Left renal cortex interstitium (tissue), 4 donors: ENCODE measurements at places on chromosomes 3 and 15. TPM values are rescaled to one million over a fixed set of nuclear protein-coding genes. Genes with fewer than 3 reads are reported as not detected.
A peak's percentile ranks its signal among the peaks of the same experiment; 100 is the strongest.

DNA sequence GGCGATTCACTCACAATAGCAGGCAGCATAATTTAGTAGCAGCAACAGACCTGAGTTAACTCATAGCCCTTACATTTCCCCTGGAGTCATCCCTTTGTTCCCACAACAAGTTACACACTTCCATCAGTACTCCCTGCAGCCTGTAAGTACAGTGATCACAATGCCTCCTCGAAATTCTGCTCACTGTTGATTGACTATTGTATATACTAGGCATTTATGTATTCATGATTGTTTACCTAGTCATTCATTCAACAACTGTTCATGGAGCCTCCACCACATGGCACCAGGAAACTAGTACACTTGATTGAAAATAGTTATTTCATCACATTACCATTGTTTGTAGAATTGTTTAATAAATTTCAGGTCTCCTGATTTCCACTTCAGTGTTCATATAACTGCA, 71.4 kb upstream of the P3H2 start:
- no peak for DNase-seq

DNA sequence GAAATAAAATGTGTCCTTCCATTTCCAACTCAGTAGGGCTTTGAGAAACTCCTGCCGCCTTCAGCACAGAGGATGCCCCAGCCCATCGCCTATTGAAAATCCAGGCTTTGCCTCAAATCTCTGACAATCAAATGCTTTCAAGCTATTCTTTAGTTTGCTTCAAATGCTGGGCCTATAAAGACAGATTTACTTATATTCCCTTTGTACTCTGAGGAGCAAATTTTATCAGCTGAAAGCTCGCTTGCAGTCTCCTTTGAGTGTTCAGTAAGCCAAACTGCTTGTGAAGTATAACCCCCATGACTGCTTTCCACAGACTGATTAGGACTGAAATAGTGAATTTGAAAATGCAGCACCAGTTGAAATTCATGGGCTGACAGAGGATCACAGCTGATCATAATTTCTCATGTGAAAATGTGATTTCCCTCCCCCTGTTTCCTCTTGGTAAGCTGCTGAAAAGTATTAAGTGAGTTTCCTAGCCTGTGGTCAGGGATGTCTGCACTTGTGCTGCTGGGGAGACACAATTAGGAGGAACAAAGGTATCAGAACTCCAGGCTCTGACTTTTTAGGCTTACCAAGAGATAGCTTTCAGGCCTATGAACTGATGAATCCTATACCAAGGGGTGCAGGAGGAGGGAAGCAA, 563.4 kb upstream of the TGFBR2 start:
- DNase-seq, result no peak

- no peak for DNase-seq
Measured at GRCh38 chr3:187382609-187383151, 14.5 kb downstream of the RTP4 start.

GRCh38 chr15:96330064-96330449, 443 bp upstream of the NR2F2 start:
- DNase-seq, result no peak

DNA sequence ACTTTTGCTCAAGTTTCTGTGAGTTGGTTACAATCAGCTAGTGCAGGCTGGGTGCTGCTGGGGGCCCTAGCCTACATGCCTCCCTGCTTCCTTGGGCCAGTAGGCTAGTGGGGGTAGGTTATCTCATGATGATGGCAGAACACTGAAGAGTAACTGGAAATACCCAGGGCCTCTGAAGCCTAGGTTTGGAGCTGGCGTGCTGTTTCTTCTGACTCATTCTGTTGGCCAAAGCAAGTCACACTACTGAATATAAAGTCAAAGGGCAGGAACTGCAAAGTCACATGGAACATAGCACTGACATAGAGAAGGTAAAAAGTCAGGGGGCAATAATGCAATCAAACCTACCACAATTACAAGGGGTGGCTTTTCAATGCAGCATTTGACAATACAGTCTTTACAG, 34.5 kb downstream of the RASGRP1 start:
- DNase-seq, result no peak

DNA sequence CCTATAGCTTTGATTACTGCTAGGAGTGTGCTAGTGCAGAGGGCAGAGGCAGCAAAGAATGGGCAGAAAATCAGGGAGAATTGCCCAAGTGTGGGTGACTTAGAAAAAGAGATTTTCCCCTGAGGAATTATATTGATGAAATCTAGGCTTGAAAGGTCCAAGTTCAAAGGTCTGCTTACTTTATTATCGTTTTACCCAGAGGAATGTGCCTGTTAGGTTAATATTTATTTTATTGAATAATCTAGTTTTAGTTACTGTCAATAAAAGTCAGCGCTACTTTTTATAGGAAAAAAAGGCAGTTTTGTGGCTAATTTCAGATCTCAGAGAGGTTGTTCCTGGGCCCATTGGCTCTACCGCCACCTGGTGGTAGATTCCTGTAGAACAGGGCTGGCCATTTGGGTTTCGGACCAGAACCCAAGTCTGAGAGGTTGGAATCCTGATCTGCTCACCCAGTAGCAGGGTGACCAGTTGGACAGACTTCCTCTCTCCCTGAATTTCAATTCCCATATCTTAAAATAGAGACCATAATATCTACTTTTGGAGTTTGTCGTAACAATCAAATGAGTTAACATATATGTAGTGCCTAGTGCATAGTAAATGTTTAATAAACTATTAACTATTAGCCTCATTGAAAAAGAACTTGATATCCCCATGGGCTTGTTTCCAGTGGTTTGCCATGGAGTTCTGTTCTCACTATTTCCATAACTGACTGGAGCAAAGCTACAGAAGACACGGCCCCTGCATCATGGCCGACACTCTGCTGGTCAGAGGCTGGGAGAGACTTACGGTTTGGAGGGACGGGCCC, 62.7 kb upstream of the ZNF148 start:
- DNase-seq, result peak; percentile 12

GRCh38 chr15:29765234-29765841, 56.9 kb downstream of the TJP1 start:
- DNase-seq, result no peak

GRCh38 chr15:96326328-96327154, 4.0 kb upstream of the NR2F2 start:
- peak; percentile 41 for DNase-seq

DNA sequence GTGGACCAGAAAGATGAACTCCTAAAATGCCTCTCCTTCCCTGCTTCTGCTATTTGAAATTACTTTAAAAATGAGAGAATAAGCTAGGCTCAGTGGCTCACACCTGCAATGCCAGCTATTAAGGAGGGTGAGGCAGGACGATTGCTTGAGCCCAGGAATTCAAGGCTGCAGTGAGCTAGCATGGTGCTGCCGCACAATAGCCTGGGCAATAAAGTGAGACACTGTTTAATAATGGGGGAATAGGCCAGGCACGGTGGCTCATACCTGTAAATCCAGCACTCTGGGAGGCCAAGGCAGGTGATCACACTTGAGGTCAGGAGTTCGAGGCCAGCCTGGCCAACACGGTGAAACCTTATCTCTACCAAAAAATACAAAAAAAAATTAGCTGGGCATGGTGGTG, 271.1 kb downstream of the FOXP1 start:
- no peak for DNase-seq

DNA sequence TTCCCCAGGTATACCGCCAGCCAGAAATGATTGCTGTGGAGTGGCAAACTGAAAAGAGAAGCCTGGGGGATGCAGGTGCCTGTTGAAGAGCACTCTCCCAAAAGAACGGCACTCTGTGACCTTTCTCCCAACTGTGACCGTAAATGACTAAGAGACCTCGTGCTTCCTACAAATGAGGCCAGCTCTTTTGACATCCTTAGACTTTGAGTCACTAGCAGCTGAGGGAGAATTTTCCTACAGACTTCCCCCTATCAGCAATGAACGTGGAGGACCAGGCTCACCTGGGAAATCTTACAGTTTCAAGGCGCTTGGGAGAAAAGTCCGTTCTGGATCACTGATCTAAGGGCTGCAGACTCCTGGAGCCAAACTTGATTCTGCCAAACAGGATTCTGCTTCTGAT, 8.6 kb downstream of the AQP9 start:
- DNase-seq, result peak; percentile 31

GRCh38 chr15:77784361-77785292, 151.9 kb upstream of the LINGO1 start:
- no peak for DNase-seq

GRCh38 chr3:20145874-20146273, 40.1 kb downstream of the SGO1 start:
- no peak for DNase-seq

GRCh38 chr15:79948095-79948695, 22.8 kb downstream of the BCL2A1 start:
- no peak for DNase-seq

DNA sequence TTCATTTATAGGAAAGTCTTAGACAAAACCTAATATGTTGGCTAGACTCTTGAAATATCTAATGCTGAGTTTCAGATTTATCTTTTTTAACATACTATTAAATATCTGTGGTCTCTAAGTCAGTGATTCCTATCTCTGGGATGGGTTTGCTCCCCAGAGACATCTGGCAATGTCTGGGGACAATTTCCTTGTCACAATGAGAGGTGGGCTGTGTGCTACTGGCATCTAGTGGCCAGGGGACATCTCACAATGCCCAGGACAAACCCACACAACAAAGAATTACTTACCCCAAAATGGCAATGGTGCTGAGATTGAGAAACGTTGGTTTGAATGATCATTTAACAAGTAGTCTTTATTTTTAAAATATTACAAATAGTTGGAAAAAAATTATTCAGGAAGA, 602.1 kb downstream of the MAGI1 start:
- no peak for DNase-seq

GRCh38 chr3:102125994-102126368, 276.7 kb downstream of the NFKBIZ start:
- DNase-seq, result no peak

- no peak for DNase-seq
Measured at GRCh38 chr3:101084404-101084803, 91.2 kb upstream of the ABI3BP start.

- DNase-seq, result no peak
Measured at GRCh38 chr15:96268442-96269204, 61.9 kb upstream of the NR2F2 start.

GRCh38 chr15:95018888-95019545, 787.7 kb downstream of the MCTP2 start:
- no peak for DNase-seq

DNA sequence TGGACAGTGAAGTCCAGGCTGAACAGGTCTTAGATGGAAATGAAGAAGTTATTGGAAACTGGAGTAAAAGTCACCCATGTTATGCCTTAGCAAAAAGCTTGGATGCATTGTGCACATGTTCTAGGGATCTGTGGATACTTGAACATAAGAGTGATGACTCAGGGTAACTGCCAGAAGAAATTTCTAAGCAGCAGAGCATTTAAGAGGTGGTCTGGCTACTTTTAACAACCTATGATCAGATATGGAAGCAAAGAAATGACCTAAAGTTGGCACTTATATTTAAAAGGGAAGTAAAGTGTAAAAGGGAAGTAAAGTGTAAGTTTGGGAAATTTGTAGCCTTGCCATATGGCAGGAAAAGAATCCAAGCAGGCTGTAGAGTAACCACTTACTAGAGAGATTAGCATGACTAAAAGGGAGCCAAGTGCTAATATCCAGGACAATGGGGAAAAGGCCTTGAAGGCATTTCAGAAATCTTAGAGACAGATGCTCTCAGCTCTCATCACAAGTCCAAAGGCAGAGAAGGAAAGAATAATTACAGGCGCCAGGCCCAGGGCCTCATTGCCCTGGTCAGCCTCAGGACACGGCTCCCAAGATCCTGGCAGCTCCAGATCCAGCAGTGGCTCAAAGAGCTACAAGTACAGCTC, 73.9 kb upstream of the KCNH8 start:
- no peak for DNase-seq

- DNase-seq, result no peak
Measured at GRCh38 chr15:50786871-50787270, 21.4 kb upstream of the SPPL2A start.

DNA sequence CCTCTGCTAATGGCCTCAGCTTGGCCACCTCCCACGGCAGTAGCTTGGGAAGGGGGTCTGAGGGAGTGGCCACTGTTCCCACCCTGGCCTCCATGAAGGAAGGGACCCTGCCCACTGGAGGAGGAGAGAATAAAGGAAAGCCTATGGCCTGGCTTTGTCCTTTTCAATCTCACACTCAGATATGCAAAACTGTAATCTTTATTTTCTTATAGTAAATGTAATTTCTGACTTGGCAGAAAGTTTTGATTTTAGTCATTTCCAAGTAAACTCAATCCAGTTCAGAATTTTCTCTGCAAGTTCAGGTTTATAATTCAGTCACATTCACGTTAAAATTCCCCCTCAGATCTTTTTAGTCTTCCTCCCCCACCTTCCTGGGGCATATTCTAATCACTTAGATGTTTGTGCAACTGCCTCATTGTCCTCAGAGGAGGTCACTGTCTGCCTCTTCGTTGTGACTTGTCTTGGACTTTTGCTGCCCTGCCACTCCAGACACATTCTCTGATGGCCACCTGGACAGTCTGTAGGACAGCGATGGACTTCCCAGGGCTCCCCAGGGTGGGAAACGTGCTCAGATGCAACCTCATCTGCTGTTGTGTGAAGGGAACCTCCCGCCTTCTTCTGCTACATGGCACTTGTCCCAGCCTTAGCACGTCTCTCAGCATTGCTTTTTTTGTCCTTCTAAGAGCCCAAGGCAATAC, 222.8 kb upstream of the TBL1XR1 start:
- no peak for DNase-seq

DNA sequence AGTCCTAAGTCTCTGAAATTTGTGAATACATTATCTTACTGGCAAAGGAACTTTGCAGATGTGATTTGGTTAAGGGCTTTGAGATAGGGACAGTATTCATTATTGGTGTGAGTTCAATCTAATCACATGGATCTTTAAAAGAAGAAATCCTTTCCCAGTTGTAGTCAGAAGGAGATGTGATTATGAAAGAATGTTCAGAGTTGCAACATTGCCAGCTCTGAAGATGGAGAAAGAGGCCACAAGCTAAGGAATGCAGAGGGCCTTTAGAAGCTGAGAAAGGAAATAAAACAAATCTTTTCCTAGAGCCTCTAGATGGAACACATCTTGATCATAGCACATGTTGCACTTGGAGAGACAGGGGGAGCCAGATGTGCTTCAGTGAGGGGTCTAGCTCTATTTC, 27.7 kb upstream of the SIAH2 start:
- DNase-seq, result no peak

DNA sequence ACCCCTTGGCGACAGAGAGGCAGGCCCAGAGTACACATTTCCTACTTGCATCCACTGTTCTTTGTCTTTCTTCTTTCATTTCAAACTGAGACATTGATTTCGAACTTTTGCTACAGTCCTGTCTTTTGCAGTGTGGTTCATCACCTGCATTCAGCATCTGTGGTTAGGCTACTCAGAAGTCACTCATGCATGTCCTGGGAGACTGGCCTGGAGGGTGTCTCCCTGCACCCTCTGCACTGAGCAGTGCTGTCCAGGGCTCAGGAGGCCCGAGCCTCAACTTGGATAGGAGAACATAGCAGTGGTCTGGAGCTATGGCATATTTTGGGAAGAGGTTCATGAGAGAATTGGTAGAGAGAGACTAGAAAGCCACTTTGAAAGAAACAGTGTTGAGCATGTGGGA, 240.2 kb upstream of the TPRG1 start:
- no peak for DNase-seq

Gene GPR176
- 14.2 TPM for polyA plus RNA-seq

Gene CPNE9
- 0.30 TPM for polyA plus RNA-seq

Gene PEX5L
- polyA plus RNA-seq, result 0.57 TPM

Gene PPM1L
- 7.6 TPM for polyA plus RNA-seq

Gene TP63
- 1.5 TPM for polyA plus RNA-seq

Gene CYP1A2
- polyA plus RNA-seq, result 0.25 TPM

Gene PCSK6
- polyA plus RNA-seq, result 8.2 TPM

Gene MAGI1
- 26.2 TPM for polyA plus RNA-seq

Gene OSTN
- polyA plus RNA-seq, result 8.8 TPM

Gene FBXO40
- polyA plus RNA-seq, result 0.04 TPM

Gene DPPA2
- polyA plus RNA-seq, result 1.0 TPM

Gene GOLGA8M
- polyA plus RNA-seq, result 4.5 TPM
